ENCODE measurements at places on chromosomes 4 and X. TPM values are rescaled to one million over a fixed set of nuclear protein-coding genes. Genes with fewer than 3 reads are reported as not detected.

The TLR2 gene
- 75.1 TPM for total RNA-seq

The NCBP2L gene
- 0.13 TPM for total RNA-seq

The CPXCR1 gene
- not detected for total RNA-seq

The PTPN13 gene
- total RNA-seq: 163 TPM

The TRAM1L1 gene
- 1.7 TPM for total RNA-seq

The IL21 gene
- total RNA-seq: not detected

The CHRNA9 gene
- not detected for total RNA-seq

The DRP2 gene
- total RNA-seq: not detected

The TRIM2 gene
- total RNA-seq: 27.6 TPM

GRCh38 chr4:140374130-140374477, 658 bp downstream of the SCOC start:
- peaks cover 13% of the 10 kb centered on the region for H3K4me1 ChIP-seq
- peak overlapping the region; percentile 67 for H3K4me3 ChIP-seq
- H3K27ac ChIP-seq: peak overlapping the region; percentile 88

GRCh38 chr4:125369098-125369497, 54.3 kb downstream of the FAT4 start:
- peak overlapping the region; percentile 24 for H3K4me3 ChIP-seq
- H3K27me3 ChIP-seq: no peaks in the 10 kb centered on the region
- H3K36me3 ChIP-seq: no peaks in the 10 kb centered on the region
- H3K27ac ChIP-seq: no peak overlapping the region

- no peak for DNase-seq
- H3K4me1 ChIP-seq: no peaks in the 10 kb centered on the region
- no peak overlapping the region for H3K4me3 ChIP-seq
- H3K27ac ChIP-seq: no peak overlapping the region
- H3K27me3 ChIP-seq: no peaks in the 10 kb centered on the region
Observed at GRCh38 chr4:14247767-14248166, 620.2 kb upstream of the BOD1L1 start.

DNA sequence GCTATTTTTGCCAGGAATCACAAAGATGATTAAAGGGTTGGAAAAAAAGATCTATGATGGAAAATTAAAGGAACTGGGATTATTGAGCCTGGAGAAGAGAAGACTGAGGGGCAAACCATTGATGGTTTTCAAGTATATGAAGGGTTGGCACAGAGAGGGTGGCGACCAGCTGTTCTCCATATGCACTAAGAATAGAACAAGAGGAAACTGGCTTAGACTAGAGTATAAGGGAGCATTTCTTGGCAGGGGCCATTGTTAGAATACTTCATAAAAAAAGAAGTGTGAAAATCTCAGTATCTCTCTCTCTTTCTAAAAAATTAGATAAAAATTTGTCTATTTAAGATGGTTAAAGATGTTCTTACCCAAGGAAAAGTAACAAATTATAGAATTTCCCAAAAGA, 75.1 kb downstream of the NPNT start:
- no peaks in the 10 kb centered on the region for H3K27me3 ChIP-seq
- no peaks in the 10 kb centered on the region for H3K36me3 ChIP-seq
- H3K27ac ChIP-seq: no peak overlapping the region
- no peak for DNase-seq
- H3K4me3 ChIP-seq: no peak overlapping the region

- H3K27me3 ChIP-seq: no peaks in the 10 kb centered on the region
- peak; percentile 33 for DNase-seq
- H3K4me3 ChIP-seq: no peak overlapping the region
- H3K27ac ChIP-seq: no peak overlapping the region
Observed at GRCh38 chr4:73012673-73013072, 56.8 kb downstream of the COX18 start.

- H3K4me3 ChIP-seq: no peak overlapping the region
- DNase-seq: no peak
- peak overlapping the region; percentile 19 for H3K27ac ChIP-seq
- H3K36me3 ChIP-seq: no peaks in the 10 kb centered on the region
- H3K4me1 ChIP-seq: no peaks in the 10 kb centered on the region
Observed at GRCh38 chr4:83240379-83240875, 44.2 kb downstream of the COQ2 start.

DNA sequence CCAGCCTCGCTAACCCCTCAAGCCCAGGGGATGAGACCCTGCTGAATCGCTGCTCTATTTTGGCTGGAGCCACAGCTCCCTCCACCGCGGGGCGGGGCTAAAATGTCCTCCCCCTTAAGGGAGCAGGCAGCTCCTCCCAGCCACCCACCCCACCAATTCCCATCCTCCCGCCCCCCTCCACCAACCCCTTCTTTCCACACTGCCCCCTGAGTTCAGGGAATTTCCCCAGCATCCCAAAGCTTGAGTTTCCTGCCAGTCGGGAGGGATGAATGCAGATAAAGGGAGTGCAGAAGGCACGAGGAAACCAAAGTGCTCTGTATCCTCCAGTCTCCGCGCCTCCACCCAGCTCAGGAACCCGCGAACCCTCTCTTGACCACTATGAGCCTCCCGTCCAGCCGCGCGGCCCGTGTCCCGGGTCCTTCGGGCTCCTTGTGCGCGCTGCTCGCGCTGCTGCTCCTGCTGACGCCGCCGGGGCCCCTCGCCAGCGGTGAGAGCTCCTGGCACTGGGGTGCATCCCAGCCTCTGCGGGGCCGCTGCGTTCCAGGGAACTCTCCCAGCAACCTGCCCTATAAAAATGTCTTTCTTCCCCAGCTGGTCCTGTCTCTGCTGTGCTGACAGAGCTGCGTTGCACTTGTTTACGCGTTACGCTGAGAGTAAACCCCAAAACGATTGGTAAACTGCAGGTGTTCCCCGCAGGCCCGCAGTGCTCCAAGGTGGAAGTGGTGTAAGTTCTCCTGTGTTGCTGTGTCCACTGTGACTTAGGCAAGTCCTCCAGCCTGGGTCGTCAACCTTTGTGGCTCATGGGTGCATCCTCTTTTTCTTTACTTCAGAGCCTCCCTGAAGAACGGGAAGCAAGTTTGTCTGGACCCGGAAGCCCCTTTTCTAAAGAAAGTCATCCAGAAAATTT, at the start of gene CXCL6:
TSS of gene CXCL6 (plus strand) at position 306 of the 907 bp plus-strand sequence. CDS start at position 379, 73 bp downstream.
- H3K4me1 ChIP-seq: peaks cover 10% of the 10 kb centered on the region
- H3K4me3 ChIP-seq: peak within 1 kb of the TSS; percentile 41
- H3K36me3 ChIP-seq: no peaks in the 10 kb centered on the region

DNA sequence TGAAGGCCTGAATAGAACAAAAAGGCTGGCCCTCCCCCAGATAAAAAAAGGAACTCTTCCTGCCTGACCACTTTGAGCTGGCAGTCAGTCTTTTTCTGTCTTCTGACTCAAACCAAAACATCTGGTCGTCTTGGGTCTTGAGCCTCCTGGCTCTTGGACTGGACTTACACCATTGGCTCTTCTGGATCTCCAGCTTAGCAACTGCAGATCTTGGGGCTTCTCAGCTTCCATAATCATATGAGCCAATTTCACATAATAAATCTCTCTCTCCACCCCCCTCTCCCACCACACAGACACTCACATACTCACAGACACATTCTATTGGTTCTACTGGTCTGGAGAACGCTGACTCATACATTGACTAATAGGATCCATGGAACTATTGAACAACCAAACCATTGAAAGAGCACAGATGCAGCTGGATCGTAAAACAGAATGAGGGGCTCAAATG, 15.6 kb upstream of the CWH43 start:
- DNase-seq: no peak
- H3K27me3 ChIP-seq: no peaks in the 10 kb centered on the region
- no peak overlapping the region for H3K4me3 ChIP-seq
- no peaks in the 10 kb centered on the region for H3K4me1 ChIP-seq

GRCh38 chr4:67809502-67809901, 55.3 kb upstream of the GNRHR start:
- H3K4me3 ChIP-seq: no peak overlapping the region
- no peaks in the 10 kb centered on the region for H3K36me3 ChIP-seq
- DNase-seq: no peak
- H3K4me1 ChIP-seq: no peaks in the 10 kb centered on the region
- H3K27me3 ChIP-seq: no peaks in the 10 kb centered on the region

- no peak overlapping the region for H3K27ac ChIP-seq
- DNase-seq: no peak
- H3K4me3 ChIP-seq: no peak overlapping the region
- no peaks in the 10 kb centered on the region for H3K27me3 ChIP-seq
- no peaks in the 10 kb centered on the region for H3K36me3 ChIP-seq
- no peaks in the 10 kb centered on the region for H3K4me1 ChIP-seq
Observed at GRCh38 chr4:46081248-46081647, 42.6 kb downstream of the GABRG1 start.

GRCh38 chr4:20422398-20422797, 170.7 kb downstream of the SLIT2 start:
- no peak overlapping the region for H3K4me3 ChIP-seq
- H3K27ac ChIP-seq: no peak overlapping the region
- no peak for DNase-seq
- H3K36me3 ChIP-seq: no peaks in the 10 kb centered on the region
- no peaks in the 10 kb centered on the region for H3K27me3 ChIP-seq
- no peaks in the 10 kb centered on the region for H3K4me1 ChIP-seq

DNA sequence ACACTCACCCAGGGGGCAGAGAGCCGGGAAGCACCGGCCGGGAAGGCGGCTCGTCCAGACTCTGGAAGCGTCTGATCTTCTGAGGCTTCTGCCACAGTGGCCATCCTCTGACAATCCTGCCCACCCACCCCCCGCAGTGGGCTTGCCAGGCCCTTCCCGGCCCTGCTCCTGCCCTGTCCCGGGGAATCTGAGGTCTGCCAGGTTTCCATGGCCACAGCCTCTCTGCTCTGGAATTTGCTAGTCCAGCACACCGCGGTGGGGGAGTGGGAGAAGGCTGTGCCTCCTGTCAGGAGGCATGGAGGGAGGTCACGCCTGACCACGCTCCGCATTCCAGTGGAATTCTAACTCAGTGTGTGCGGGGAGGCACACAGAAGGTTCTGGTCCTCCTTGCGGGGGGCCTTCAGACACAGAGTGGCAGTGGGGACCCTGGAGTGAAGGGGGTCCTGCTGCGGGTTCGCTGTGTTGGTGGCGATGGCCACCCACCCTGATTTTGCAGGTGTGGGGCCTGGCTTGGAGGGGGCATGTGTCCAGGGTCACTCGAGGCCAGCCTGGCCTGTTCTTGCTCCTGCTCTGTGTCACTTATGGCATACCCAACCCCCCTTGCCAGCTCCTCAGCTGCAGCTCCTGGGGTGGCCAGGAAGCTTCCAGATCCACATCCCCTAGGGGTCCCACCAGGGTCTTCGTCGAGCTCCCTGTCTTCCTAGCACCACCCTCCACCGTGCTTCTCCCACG, 55.6 kb upstream of the ADRA2C start:
- peak; percentile 69 for DNase-seq
- H3K27ac ChIP-seq: no peak overlapping the region
- H3K36me3 ChIP-seq: no peaks in the 10 kb centered on the region
- H3K27me3 ChIP-seq: no peaks in the 10 kb centered on the region

DNA sequence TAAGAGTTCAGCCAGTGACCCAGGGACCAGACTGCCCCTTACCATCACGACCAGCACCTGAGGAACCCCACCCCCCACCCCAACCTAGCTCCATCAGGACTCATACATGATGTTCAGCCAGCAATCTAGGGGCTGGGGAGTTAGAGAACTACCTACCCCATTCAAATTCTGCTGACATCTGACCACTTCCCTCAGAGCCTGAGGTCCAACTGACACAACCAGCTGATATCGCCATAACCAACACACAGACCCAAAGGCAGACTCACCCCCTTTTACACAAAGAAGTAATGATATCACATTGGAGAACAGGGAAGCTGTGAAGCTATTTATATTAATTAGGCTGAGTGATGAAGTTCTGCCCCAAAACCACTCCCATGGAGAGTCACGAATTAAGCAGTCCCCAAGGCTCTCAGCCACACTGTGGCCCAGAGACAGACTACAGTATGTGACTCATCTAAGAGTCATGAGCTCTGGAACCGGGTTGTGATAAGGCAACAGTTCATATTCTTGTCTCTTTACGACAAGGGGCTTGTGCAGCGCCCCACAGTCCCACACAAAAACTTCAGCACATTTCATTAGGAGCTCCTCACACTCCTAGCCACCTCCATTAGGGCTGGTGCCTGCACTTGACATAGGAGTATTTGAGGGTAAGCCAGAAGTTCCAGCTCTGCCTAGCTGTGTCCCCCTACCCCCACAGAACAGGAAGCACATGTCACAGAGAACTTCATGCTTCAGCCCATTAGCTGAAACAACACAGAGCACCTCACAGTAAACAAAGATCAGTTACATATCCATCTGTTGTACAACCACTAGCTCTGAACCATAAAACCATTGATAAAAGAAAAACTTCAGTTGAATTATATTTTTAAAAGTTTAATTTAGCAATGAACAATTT, 184.7 kb upstream of the ZCCHC13 start:
- no peak overlapping the region for H3K4me3 ChIP-seq
- H3K27me3 ChIP-seq: no peaks in the 10 kb centered on the region
- no peaks in the 10 kb centered on the region for H3K4me1 ChIP-seq
- DNase-seq: no peak
- H3K27ac ChIP-seq: no peak overlapping the region
- peaks cover 5% of the 10 kb centered on the region for H3K36me3 ChIP-seq

GRCh38 chrX:14758029-14758491, 114.8 kb downstream of the FANCB start:
- H3K27me3 ChIP-seq: no peaks in the 10 kb centered on the region
- H3K4me3 ChIP-seq: no peak overlapping the region
- DNase-seq: no peak
- H3K27ac ChIP-seq: no peak overlapping the region

GRCh38 chrX:48649102-48649501, 34.5 kb upstream of the WAS start:
- DNase-seq: no peak
- H3K36me3 ChIP-seq: no peaks in the 10 kb centered on the region
- H3K27ac ChIP-seq: no peak overlapping the region
- no peak overlapping the region for H3K4me3 ChIP-seq
- H3K27me3 ChIP-seq: no peaks in the 10 kb centered on the region
- no peaks in the 10 kb centered on the region for H3K4me1 ChIP-seq

DNA sequence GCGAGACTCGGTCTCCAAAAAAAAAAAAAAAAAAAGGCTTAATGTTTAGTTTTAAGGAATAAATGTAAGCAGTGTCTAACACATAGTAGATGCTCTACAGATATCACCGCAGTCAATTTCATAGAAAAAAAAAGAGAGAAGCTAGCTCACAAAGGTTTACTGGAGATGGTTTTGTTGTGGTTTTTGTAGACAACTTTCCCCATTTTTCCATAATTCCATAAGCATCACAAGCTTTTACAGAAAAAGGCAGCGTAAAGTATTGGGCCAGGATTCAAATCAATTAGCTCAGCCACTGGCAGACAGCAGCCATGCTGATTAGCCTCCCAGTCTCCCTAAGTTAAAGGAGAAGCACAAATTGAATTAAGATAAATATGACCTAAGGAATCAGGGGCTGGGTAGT, 1.5 kb downstream of the GRSF1 start:
- peak overlapping the region; percentile 95 for H3K27ac ChIP-seq
- peaks cover 33% of the 10 kb centered on the region for H3K4me1 ChIP-seq
- H3K4me3 ChIP-seq: peak overlapping the region; percentile 97
- peaks cover 18% of the 10 kb centered on the region for H3K36me3 ChIP-seq
- DNase-seq: no peak
- no peaks in the 10 kb centered on the region for H3K27me3 ChIP-seq

GRCh38 chr4:152607178-152607577, 71.3 kb upstream of the FBXW7 start:
- DNase-seq: no peak
- H3K4me1 ChIP-seq: no peaks in the 10 kb centered on the region
- H3K4me3 ChIP-seq: no peak overlapping the region
- no peaks in the 10 kb centered on the region for H3K36me3 ChIP-seq
